Ascending aorta (tissue), 2 donors: ENCODE measurements at places on chromosomes 6 and 20.

DNA sequence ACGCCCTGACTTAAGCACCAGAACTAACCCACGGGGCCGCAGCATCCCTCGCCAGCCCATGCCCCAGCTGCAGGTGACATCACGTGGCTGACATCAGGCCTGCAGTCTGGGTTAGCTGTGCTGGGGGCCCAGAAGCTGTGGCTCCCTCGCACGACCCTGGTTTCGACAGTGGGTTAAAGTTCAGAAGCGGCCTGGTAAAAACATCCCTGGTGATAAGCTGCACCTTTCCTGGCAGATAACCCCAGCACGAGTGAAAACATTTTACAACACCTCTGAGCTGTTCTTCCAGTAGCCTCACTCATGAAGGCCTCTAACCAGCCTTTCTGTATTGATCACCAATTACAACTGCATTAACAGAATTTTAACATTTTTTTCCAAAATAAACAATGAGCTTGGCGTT lies 136.4 kb upstream of the RREB1 start:
- no peak for DNase-seq

GRCh38 chr20:2261046-2261485 lies 34.7 kb upstream of the TGM3 start:
- DNase-seq: no peak

DNA sequence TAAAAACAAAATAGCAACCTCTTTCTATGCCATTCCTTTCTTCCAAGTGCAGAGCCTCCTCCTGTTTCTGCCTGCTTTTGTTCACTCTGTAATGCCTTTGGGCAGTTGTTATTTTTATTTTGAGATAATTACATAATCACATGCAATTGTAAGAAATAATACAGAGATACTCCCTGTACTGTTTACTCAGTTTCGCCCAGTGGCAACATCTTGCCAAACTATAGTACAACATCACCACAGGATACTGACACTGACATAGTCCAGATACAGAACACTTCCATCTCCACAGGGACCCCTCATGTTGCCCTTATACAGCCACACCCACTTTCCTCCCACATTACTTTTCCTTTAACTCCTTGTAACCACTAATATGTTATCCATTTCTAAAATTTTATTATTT lies 59.7 kb downstream of the BANF2 start:
- DNase-seq: no peak

GRCh38 chr6:38284802-38285394 lies 354.8 kb downstream of the BTBD9 start:
- DNase-seq: no peak

- no peak for DNase-seq
Measured at GRCh38 chr6:24274441-24275083, 83.3 kb downstream of the DCDC2 start.

GRCh38 chr6:105193647-105194046 lies 13.8 kb upstream of the POPDC3 start:
- DNase-seq: no peak

DNA sequence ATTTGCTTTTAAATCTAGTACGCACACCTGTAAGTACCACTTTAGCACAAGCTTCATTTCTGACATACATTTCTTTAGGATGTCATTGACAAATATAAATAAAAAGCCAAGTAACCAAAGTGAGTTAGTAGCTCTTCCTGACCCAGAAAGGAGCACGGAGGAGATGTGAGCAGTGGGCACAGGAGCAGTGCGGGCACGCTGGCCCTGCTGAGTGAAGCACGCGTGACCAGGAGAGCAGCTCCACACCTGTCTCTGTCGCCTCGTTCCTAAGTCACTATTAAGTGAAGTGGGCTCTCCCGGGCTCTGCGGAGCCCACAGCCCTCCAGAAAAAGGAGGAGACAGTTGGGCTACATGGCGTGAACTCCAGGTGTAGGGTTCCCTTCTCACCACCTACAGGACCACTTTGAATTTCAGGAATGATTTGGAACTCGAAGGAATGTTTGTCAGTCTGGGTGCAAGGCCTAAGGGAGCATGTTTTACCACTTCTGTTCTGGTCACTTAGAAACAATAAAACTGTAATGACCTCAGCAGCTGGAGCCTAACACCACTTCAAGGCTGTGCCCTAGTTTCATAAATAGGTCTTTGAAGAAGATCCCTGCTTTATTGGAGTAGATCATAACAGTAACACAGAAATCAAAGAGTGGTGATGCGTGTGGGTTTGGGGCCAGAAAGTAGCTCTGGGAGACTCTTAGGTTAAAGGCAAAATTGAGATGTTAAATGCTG lies 95.9 kb downstream of the FAM120B start:
- no peak for DNase-seq

- no peak for DNase-seq
Measured at GRCh38 chr20:2300420-2300819, 4.6 kb downstream of the TGM3 start.

DNA sequence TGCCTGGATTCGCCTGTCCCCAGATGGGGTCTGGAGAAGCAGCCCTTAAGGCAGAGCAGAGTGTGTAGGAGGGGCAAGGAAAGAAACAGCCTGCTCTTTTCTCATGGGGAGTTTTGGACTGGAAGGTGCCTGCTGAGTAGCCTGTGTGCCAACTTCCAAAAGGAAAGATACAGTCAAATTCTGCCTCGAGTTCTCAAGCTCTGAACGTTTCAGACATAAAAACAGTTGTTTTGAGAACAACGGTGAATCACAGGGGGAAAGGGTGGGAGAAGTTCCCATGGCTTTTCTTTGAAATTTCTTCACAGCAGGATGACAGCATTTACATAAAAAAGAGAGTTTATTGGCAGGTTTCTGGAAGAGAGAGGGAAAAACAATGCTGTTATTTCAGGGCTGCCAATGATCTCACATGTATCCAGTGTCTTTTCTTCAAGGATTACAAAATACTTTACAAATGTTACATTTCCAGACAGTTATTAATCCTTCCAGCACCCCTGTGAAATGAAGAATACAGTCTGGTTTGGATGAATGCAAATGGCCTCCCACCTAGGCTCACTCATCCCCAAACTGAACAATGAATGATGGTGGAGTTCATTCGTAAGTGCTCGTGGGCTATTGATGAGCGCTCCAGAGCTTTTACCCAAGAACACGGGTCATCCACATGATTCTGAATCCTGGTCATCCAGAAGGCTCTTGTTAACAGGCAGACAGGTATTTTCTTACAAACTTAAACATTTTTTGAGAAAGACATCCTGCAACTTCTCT lies 33.8 kb upstream of the ECI2 start:
- DNase-seq: no peak

DNA sequence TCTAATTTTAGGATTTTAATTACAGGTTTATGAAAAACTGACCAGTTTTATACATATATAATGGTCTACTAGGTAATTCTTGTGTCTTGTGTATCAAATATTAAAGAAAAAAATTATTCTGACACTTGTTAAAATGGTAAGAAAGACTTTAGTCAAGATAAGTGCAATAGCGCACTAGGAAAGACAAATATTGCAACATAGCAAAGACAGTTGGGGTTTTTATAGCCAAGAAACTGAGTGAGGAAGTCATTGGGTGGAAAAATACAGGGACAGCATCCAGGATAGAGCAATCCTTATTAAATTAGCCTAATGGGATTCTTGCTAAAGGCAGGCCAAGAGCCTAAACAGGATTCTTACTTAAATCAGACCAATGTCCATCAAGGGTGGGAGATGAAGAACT lies 71.1 kb downstream of the ROS1 start:
- DNase-seq: no peak

DNA sequence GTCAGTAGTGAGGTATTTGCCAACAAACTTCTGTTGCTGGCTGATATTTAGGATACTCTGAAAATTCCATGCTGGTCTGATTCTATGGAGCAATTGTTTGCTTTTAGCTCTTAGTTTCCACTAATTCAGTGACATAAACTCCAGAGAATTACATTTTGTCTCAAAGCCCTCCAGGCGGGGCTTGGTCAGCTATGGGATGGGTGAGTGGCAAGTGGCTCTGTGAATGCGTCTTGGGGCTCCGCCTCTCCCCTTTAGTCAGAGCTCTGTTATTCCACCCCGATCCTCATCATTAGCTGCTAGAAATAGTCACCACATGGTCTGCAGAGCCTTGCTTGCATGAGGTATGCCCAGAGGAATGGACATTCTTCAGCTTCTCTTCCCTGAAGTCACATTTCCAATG lies 540.6 kb downstream of the QKI start:
- DNase-seq: no peak

- no peak for DNase-seq
Measured at GRCh38 chr6:168371981-168372711, 52.6 kb upstream of the DACT2 start.

DNA sequence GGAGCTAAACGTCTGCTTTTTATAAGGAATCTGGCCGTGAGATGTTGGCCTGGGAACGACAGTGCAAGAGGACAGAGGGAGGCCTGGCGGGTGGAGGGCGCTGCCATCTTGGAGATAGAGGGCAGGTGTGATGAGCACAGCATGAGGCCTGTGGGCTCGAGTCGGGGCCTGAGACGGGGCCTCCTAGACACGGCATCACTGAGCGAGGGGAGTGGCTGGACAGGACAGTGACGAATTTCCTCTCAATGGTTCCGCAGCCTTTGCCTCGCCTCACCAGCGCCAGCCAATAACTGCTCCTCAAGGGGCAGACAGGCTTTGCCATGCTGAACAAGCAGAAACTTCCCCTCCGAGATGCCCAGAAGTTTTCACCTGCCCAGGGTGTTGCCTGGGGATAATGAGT lies 376.7 kb downstream of the THBS2 start:
- no peak for DNase-seq

GRCh38 chr6:116402108-116402937 lies 31.6 kb downstream of the DSE start:
- no peak for DNase-seq

GRCh38 chr20:22471156-22471836 lies 113.1 kb downstream of the FOXA2 start:
- DNase-seq: no peak

DNA sequence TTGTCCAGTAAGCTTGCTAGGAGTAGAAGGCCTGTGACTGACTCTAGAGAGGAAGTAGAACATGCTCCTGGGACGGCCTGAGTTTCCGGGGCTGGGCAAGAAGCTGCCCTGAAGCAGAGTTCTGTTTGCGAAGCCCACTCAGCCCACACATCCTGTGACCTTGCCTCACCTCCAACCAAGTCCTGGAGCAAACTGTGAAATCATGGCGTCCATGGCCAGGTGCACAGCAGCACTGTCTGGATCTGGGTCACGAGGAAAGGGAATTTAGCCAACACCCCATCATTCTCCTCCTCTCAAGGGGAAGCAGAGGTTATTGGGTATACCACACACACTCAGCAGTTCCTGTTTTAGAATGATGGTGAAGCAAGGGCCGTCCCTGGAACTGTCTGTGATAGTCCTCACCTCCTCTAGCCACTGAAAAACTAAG lies 87.5 kb downstream of the CRYBG1 start:
- DNase-seq: no peak

DNA sequence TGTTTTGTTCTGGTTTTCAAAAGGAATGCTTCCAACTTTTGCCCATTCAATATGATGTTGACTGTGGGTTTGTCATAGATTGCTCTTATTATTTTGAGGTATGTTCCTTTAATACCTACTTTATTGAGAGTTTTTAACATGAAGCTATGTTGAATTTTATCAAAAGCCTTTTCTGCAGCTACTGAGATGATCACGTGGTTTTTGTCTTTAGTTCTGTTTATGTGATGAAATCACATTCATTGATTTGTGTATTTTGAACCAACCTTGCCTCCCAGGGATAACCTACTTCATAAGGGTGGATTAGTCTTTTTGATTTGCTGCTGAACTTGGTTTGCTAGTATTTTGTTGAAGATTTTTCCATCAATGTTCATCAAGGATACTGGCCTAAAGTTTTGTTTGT lies 92.7 kb upstream of the TCF21 start:
- DNase-seq: no peak

- no peak for DNase-seq
Measured at GRCh38 chr20:36950414-36951197, 902 bp downstream of the SAMHD1 start.

GRCh38 chr6:8707956-8708772 lies 272.8 kb upstream of the SLC35B3 start:
- no peak for DNase-seq
